Chondrocyte (in vitro differentiated cells): ENCODE measurements at places on chromosomes 6 and 20. TPM values are rescaled to one million over a fixed set of nuclear protein-coding genes. Genes with fewer than 3 reads are reported as not detected.

DNA sequence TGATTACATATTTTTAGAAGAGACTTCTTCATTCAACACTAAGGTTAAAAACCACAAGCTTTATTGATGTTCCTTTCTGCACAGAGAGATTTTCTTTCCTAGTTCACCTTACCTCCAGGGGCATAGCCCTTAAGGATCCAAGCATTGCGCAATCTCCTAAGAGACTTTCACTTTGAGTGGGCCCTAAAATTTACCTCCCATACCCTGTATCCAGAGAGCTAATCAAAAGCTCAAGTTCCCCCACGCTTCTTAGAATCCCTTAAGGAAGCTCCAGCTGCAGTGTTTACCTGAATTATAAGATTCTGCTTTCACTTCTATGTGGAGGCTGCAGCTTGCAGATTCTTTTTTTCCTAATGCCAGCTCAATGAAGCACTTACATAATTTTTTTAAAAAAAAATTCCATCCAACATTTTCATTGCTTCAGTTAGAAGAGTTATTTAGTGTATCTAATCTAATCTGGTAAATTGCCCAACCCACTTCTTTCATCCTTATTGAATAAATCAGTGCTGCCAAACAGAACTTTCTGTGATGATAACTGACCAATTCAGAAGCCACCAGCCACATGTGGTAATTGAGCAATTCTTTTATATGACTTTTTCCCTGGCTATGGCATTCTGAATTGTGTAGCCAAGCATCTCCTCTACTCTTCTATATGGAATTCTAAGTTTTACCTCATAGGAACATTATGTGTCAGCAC lies 24.6 kb upstream of the SPTLC3 start:
- DNase-seq, result no peak

GRCh38 chr6:141451181-141451510 lies 681.6 kb upstream of the GJE1 start:
- no peak for DNase-seq

DNA sequence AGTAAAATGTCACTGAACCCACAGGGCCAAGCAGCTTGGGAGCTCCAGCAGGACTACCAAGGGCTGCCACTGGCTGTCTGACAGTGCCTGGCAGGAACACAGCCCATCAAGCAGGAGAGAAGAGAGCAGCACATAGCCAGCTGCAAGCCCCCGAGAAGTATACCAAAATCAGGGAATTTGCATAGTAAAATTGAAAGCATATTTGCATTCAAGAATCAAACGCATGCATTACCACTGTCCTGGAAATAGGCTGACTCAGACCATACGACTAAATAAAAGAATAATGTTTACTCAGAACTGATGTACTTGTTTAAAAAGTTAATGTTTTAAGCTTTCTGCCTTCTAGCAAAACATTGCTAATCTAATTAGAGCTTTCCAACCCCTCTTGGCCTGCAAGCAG lies 298.1 kb downstream of the TFAP2B start:
- DNase-seq, result no peak

Gene GRM1
- not detected in 3 replicates for total RNA-seq

DNA sequence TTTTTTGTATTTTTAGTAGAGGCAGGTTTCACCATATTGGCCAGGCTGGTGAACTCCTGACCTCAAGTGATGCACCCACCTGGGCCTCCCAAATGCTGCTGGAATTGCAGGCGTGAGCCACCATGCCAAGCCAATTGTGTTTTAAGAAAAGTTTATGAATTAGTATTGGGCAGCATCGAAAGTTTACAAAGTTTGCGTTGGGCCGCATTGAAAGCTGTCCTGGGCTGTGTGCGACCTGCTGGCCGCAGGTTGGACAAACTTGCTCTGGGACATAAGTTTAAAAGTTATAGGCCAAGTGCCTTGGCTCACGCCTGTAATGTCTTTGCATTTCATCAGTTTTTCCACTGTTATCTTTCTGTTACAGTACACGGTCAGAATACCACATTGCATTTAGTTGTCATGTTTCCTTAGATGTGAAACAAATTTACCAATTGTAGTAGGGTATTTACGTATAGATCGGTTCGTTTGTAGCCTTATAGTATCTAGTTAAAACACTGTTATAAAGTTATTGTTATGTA lies 39.5 kb downstream of the ASXL1 start:
- no peak for DNase-seq

GRCh38 chr6:143349530-143349929 lies 101.0 kb downstream of the ADAT2 start:
- no peak for DNase-seq

DNA sequence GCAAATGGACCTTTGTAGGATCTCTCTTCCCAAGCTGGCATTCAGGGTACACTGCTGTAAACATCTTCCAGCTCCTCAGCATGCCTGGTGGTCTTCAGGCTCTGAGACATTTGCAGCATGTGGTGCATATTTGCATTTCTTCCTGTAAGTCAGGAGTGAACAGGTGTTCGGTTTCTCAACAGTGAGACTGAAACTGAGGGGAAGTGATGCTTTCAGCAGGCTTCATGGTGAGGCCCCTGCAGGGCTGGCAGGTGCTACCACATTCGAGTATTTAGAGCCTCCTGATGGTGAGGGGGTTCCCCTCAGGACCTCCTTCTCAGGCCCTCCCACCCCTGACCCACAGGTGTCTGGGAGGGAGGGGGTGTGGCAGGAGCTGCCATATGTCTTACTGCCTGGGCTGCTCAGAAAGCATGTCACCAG lies 15.1 kb downstream of the MYBL2 start:
- DNase-seq, result no peak

- DNase-seq, result no peak
These were observed at the start of gene NRSN2 for GRCh38 chr20:346640-347316. NRSN2 (plus strand) TSS chr20:347111; CDS start chr20:349644, 2,533 bp downstream.

DNA sequence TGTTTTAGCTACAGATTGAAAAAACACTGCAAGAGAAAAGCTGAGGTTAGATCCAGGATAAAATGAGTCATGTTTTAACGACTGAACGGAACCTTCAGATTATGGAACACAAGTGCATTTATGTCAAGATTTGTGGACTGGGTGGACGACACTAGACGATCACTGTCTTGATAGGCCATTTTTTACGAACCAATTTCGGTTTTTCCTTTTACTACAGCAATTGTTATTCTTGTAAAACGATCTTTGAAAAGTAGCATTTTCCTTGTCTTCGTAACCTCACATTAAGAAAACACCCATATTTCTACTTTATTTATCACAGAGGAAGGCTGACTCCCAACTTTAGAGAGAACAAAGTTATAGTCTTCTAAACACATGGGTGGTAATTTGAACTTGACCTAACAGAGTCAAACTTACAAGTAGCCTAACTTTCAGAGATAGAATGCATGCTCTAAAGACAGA lies 294.2 kb upstream of the TCF21 start:
- DNase-seq, result no peak

- DNase-seq, result no peak
These were observed 114.1 kb downstream of the IYD start for GRCh38 chr6:150482883-150483409.

GRCh38 chr20:23925789-23926525 lies 46.4 kb upstream of the CST5 start:
- DNase-seq, result no peak

DNA sequence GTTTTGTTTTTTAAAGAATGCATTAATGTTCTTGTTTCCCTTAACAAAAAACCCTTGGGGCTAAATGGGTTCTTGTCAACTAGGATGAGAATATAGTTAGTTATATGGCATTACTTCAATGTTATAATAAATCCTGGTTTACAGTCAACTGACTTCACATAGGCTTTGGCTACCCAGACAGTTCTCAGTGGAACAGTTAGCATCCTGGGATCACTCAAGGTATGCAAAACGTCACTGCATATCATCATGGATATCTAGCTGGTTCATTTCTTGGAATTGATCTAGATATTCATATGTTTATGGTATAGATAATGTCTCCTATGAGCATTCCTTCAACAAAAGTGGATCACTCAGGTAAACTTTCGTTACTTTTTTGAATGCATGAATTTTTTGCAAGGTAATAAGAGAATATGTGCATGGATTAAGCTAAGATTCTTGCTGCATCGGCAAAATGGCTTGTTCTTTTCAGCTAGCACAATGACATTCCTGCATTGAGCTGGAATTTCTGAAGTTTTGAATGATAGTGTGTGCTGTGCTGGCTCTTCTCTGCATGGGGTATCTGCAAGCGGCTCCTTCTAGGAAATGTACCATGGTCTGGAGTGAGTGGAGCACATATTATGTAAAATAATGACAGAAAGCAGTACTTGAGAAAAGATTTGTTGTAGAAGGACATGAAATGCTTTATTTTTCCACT lies 138.9 kb downstream of the ADGRG6 start:
- no peak for DNase-seq

- DNase-seq, result no peak
These were observed 10.3 kb upstream of the IER3 start for GRCh38 chr6:30754631-30755030.

Gene POU5F1
- 1.2 to 1.6 TPM in 2 of 3 replicates, not detected in the other for total RNA-seq

DNA sequence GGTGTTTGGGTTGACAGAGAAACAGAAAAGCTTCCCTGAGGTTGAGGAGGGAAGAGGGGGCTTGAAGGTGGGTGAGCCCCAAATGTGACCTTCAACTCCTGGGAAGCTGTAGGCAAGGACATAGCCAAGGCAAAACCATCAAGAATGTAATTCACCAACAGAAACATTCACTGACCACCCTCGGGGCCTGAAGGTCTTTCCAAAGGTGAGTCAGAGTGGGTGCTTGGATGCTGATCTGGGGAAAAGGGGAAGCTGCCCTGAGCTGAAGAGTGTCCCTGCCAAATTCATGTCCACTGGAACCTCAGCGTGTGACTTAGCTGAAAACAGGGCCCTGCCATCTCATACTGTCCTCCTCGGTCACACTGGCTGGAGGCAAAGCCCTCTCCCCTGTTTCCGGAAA lies 234.2 kb upstream of the SULF2 start:
- no peak for DNase-seq

DNA sequence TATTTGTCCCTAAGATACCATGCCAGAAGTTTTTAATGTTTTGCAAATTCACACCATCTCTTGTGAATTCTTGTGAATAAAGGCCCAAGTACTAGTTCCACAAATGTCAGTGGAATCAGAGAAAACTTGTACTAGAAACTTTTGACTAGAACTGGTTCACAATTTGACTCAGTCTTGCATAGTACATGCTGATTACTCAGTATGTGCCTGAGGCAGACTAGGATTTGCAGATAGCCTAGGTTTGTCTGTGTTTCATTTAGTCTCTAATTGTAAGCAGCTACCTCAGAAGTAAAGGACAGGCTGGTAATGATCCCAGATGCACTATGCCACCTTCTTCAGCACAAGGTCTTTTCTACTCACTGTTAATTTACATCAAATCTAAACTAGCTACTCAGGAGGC lies 34.2 kb upstream of the GSTA4 start:
- DNase-seq, result no peak

DNA sequence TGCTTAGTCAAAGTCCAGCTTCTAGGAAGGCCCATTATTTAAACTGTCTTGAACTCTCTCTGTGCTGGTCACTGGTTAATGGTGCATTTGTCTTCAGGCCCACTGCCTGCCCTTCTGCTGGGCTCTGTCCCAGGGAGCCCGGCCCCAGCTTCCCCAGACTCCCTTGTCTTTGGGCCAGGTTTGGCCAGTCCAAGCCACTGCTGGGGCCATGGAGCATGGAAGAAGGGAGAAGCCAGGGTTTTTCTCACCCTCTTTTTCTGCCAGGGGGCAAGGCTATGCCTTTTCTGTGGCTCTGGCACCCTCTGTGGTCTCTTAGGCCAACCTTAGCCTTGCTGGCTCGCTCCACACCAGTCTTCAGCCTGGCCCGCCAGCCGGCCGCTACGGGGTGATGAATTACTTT lies 390.0 kb upstream of the SULF2 start:
- DNase-seq, result no peak

Gene PRL
- not detected in 3 replicates for total RNA-seq
